ENCODE measurements at places on chromosomes 4 and X.

GRCh38 chr4:187479511-187479910 is 516.1 kb upstream of the ZFP42 start:
- H3K27ac ChIP-seq: no peak overlapping the region
- H3K4me3 ChIP-seq: no peak overlapping the region
- no peaks in the 10 kb centered on the region for H3K4me1 ChIP-seq

GRCh38 chr4:3485011-3485791 is 22.1 kb downstream of the DOK7 start:
- no peak for DNase-seq
- no peaks in the 10 kb centered on the region for H3K4me1 ChIP-seq
- H3K4me3 ChIP-seq: no peak overlapping the region
- H3K27me3 ChIP-seq: peaks cover 2% of the 10 kb centered on the region
- H3K27ac ChIP-seq: no peak overlapping the region

- H3K4me1 ChIP-seq: no peaks in the 10 kb centered on the region
- H3K4me3 ChIP-seq: no peak overlapping the region
- H3K36me3 ChIP-seq: no peaks in the 10 kb centered on the region
- H3K27ac ChIP-seq: no peak overlapping the region
- no peaks in the 10 kb centered on the region for H3K27me3 ChIP-seq
- DNase-seq: no peak
Observed at GRCh38 chrX:54747733-54748393, 50.2 kb downstream of the ITIH6 start.

DNA sequence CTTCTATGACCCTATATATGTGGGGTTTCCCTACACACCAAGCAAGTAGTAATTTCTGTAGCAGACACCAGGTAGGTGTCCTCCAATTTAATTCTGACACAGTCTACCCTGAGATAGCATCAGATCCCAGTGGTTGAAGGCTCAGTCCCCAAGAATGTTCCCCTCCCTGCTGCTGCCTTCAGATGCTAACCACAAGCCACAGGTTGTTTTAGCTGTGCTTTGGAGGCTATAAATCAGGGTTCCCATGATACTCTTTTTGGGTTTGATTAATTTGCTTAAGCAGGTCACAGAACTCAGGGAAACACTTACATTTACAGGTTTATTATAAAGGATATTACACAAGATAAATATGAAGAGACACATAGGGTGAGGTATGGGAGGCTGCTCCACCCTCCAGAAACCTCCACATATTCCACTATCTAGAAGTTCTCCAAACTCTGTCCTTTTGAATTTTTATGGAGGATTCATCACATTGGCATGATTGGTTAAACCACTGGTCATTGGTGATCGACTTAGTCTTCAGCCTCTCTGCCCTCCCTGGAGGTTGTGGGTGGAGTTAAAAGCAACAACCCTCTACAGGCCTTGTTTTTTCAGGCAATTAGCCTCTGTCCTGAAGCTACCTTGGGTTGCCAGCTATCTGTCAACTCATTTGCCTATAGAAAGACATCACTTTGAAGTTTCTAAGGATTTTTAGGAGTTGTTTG is 50.8 kb downstream of the GRIA2 start:
- no peak for DNase-seq
- H3K27ac ChIP-seq: no peak overlapping the region
- H3K36me3 ChIP-seq: no peaks in the 10 kb centered on the region
- H3K4me1 ChIP-seq: no peaks in the 10 kb centered on the region

GRCh38 chrX:68421636-68422035 is 11.7 kb downstream of the OPHN1 start:
- no peaks in the 10 kb centered on the region for H3K4me1 ChIP-seq
- H3K36me3 ChIP-seq: no peaks in the 10 kb centered on the region
- no peaks in the 10 kb centered on the region for H3K27me3 ChIP-seq

- H3K27ac ChIP-seq: no peak overlapping the region
- H3K36me3 ChIP-seq: no peaks in the 10 kb centered on the region
- no peaks in the 10 kb centered on the region for H3K27me3 ChIP-seq
Observed at GRCh38 chr4:6404611-6405396, 67.6 kb downstream of the PPP2R2C start.

DNA sequence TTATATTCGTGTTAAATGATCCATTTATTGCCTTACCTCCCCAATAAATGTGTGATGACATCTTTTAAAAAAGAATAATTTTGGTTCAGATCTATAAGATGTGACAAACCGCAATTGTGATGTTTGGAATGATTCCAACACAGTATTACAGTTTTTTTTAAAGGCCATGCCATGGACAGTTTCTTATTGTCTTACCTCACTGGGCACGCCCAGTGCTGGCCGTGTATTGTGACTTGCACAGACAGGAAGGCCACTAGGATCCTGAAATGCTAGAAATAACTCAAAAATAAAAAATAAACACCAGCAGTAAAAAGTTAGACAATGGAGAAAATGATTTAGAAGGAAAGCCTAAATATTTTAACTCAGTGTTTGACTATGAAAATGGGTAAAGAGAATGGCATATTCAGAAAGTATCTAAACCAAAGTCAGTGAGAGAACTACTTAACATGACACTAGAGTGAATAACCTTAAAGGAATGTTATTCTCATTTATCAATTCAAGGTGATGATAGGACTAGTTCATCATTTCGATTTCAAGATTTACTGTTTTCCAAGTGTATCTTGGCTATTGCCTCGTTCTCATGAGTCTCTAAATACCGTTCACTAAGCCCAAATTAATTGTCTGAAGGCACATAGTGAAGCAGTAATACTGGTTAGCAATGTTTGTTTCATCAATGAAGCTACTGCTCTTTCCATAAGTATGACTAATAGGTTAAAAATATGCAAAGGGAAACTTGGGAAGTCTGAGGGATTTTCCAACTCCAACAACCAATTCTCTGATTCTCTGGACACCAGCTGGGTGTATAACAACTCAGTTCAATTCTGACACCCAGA is 46.1 kb upstream of the VEGFC start:
- no peak overlapping the region for H3K27ac ChIP-seq
- no peak overlapping the region for H3K4me3 ChIP-seq
- no peaks in the 10 kb centered on the region for H3K36me3 ChIP-seq
- H3K4me1 ChIP-seq: no peaks in the 10 kb centered on the region
- no peak for DNase-seq

DNA sequence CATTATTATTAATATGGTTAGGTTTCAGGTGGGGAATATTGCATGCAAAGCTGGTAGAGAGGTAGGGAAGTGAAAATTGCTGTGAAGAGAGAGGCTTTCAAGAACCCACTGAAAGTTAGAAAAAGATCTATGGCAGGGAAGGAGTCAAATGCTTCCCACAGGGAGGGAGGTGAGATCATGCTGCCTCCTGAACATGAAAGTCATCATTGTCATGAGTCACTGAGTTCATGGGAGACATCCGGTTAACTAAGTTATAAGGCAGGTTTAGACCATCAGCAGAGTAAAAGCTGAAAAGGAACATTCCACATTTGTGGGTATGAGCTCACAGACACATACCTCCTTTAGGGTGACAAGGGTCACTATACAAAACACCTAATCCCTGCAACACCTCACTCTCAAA is 16.2 kb downstream of the GATB start:
- H3K36me3 ChIP-seq: no peaks in the 10 kb centered on the region
- H3K4me1 ChIP-seq: peaks cover 23% of the 10 kb centered on the region
- H3K27ac ChIP-seq: peak overlapping the region; percentile 73
- H3K4me3 ChIP-seq: no peak overlapping the region

GRCh38 chr4:43718369-43718768 is 730.2 kb downstream of the KCTD8 start:
- H3K4me1 ChIP-seq: no peaks in the 10 kb centered on the region
- no peaks in the 10 kb centered on the region for H3K36me3 ChIP-seq
- no peaks in the 10 kb centered on the region for H3K27me3 ChIP-seq
- H3K27ac ChIP-seq: no peak overlapping the region
- no peak for DNase-seq

GRCh38 chr4:107931775-107932321 is 499 bp downstream of the CYP2U1 start:
- DNase-seq: no peak
- no peak overlapping the region for H3K27ac ChIP-seq
- no peaks in the 10 kb centered on the region for H3K27me3 ChIP-seq
- peak overlapping the region; percentile 73 for H3K4me3 ChIP-seq

DNA sequence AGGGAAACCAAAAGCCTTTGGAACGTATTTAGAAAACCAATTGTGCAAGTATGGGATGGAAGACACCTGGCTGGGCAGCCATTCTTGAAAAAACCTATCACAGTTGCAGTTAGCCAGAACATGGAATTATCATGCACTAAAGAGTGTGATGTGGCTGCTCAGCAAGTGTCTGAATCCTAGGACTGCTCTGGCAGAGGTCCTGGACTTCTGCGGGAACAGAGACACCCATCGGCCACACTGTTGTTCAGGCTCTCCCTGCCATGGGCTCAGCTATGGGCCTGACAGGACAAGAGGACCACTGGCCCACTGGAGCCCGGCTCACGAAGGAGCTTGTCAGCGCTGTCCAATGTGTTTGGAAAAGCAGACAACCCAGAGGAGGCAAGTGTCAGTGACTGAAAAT is 115.7 kb upstream of the GPC4 start:
- no peak overlapping the region for H3K4me3 ChIP-seq
- no peak overlapping the region for H3K27ac ChIP-seq
- H3K4me1 ChIP-seq: no peaks in the 10 kb centered on the region
- no peaks in the 10 kb centered on the region for H3K36me3 ChIP-seq
- no peak for DNase-seq

DNA sequence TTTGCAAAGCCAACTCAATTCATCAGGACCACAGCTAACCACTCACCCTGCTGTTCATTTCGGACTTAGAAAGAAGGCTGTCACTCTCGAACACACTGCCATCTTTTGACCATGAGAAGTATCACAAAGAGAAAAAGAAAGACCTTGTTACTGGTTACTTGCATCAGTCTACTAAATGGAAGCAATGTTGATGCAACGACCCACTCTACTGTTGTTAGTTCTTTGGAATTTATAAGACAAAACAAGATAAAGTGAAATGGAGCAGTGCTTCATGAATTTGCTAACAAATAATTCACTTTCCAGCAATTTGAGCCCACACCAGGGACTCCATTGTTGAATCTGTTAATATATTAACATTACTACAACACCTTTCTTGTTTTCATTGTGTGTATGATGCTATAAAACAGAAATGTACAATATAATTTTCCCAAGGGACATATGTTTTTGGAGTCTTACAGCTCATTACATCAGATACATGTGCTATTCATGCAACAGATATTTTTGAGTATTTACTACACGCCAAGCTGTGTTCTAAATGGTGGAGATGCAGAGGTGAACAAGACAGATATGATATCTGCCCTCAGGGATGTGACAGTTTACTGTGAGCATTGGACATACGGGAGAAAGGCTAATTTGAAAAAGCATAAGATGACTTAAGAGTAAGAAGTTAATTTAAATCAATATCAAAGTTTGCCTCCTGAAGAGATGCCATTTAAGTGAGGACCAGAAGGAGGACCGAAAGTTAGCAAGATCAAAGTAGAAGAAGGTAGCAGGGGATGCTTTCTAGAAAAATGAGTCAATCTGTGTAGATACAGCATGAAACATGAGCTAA is 87.2 kb downstream of the AREG start:
- H3K27ac ChIP-seq: no peak overlapping the region
- H3K4me1 ChIP-seq: no peaks in the 10 kb centered on the region
- no peaks in the 10 kb centered on the region for H3K36me3 ChIP-seq
- H3K4me3 ChIP-seq: no peak overlapping the region
- peak; percentile 8 for DNase-seq

- DNase-seq: no peak
- no peaks in the 10 kb centered on the region for H3K27me3 ChIP-seq
- H3K27ac ChIP-seq: no peak overlapping the region
- no peak overlapping the region for H3K4me3 ChIP-seq
Observed at GRCh38 chr4:36196145-36196913, 48.0 kb downstream of the ARAP2 start.

- H3K4me1 ChIP-seq: no peaks in the 10 kb centered on the region
- H3K27ac ChIP-seq: no peak overlapping the region
- no peak for DNase-seq
- H3K27me3 ChIP-seq: no peaks in the 10 kb centered on the region
- no peak overlapping the region for H3K4me3 ChIP-seq
Observed at GRCh38 chrX:40880712-40881111, 145.4 kb upstream of the MED14 start.

- H3K4me3 ChIP-seq: no peak overlapping the region
- peaks cover 5% of the 10 kb centered on the region for H3K36me3 ChIP-seq
- H3K27me3 ChIP-seq: no peaks in the 10 kb centered on the region
- no peaks in the 10 kb centered on the region for H3K4me1 ChIP-seq
Observed at GRCh38 chr4:147674496-147674895, 9.5 kb downstream of the PRMT9 start.

DNA sequence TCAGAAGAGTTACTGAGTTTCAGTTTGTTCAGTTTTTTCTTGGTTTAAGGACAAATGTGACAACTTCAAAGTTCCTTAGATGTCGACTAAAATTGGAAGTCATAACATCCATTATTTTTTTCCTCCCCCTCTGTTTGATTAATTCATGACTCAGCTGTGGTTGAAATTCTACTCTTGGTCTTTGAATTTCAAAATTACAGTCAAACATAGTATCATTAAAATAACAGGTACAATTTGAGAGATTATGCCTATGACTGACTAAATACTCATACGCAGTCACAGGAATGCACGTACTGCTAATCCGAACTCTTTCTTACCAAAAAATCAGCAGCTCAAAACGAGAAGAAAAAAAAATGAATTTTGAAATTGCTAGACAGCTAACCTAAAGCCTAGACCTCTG is 1434.8 kb downstream of the RAPGEF2 start:
- no peak for DNase-seq
- H3K4me1 ChIP-seq: no peaks in the 10 kb centered on the region
- H3K27me3 ChIP-seq: no peaks in the 10 kb centered on the region
- H3K4me3 ChIP-seq: no peak overlapping the region
- no peak overlapping the region for H3K27ac ChIP-seq

- no peak overlapping the region for H3K4me3 ChIP-seq
- DNase-seq: no peak
- H3K4me1 ChIP-seq: no peaks in the 10 kb centered on the region
- H3K36me3 ChIP-seq: no peaks in the 10 kb centered on the region
Observed at GRCh38 chr4:76589872-76590797, 155.1 kb downstream of the SHROOM3 start.

GRCh38 chr4:46211406-46211805 is 87.6 kb upstream of the GABRG1 start:
- no peak for DNase-seq
- no peak overlapping the region for H3K27ac ChIP-seq
- H3K4me1 ChIP-seq: no peaks in the 10 kb centered on the region
- H3K36me3 ChIP-seq: no peaks in the 10 kb centered on the region

GRCh38 chrX:25025615-25026014 is 9.8 kb upstream of the ARX start:
- no peaks in the 10 kb centered on the region for H3K36me3 ChIP-seq
- no peak overlapping the region for H3K27ac ChIP-seq
- no peak overlapping the region for H3K4me3 ChIP-seq
- H3K4me1 ChIP-seq: no peaks in the 10 kb centered on the region
- H3K27me3 ChIP-seq: peaks cover 2% of the 10 kb centered on the region

GRCh38 chrX:30653415-30654131 is at the start of gene GK:
Gene GK (plus strand): TSS chrX:30653423. CDS start chrX:30653538, 115 bp downstream.
- DNase-seq: no peak
- no peaks in the 10 kb centered on the region for H3K4me1 ChIP-seq
- H3K27me3 ChIP-seq: no peaks in the 10 kb centered on the region
- H3K4me3 ChIP-seq: peak within 1 kb of the TSS; percentile 67
- no peaks in the 10 kb centered on the region for H3K36me3 ChIP-seq
